ENCODE measurements at places on chromosomes 2 and 18.

DNA sequence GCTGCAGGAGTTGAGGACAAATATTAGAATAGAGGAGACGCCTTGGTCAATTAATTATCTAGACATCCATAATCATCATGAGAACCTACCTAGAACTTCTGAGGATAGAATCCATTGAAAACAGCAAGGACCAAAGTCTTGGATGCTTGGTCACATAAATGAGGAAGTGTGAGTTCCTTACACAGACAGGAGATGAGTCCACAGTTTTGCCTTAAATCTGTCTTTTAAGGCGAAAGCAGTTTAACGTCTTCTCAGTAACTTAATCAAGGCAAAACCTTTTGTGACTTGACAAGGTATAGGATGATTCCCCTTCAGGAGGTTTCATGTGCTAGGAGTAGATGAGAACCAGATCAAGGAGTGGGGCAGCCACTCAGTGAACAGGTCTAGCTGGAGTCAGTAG, 1783.2 kb upstream of the CELF4 start:
- DNase-seq: no peak

DNA sequence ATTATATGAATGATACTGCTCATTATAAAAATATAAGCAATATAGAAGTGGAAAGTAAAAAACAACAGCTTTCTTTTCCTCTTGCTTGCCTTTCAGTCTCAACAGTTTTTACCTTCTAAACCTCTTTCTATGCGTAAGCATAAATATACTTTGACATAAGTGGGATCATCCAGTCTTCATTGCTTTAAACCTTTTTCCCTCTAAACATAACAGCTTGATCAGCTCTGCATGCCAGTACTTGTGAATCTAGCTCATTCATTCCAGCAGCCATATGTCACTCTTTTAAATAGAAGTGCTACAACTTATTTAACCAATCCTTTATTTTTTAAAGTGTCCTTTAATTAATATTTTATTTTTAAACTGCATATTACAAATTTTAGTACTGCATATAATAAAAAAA, 88.1 kb downstream of the TTC27 start:
- DNase-seq: no peak

DNA sequence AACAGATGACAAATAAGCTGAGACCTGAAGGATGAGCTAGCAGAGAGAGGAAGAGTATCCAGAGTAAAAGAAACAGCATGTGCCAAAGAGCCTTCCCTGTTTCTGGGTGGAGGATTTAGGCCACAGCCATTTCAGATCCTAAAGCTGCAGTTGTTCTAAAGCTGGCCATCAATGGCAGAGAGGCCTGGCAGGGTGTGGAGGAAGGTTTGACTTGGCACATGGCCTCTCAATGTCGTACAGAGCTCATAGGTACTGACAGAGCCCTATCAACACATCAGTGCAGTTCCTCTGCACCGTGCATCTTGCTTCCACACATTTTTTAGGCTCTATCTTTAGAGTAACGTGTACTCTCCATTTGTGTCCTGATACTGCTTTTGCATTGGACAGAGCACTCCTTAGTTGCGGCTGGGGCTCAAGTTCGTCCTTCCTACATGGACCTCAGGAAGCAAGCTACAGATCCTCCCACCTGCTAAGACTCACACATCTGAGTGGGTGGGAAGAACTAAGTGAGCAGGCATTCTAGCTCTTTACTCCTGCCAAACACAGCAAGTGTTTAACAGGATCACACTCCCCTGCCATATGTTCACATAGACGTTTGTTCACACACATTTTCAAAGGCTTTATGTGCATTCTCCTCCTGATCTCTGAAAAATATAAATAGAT, 3.0 kb upstream of the CHMP3 start:
- no peak for DNase-seq

GRCh38 chr2:99140056-99140859, 1.2 kb upstream of the C2orf15 start:
- no peak for DNase-seq

- no peak for DNase-seq
Measured at GRCh38 chr2:132632000-132632649, 37.9 kb downstream of the LYPD1 start.

DNA sequence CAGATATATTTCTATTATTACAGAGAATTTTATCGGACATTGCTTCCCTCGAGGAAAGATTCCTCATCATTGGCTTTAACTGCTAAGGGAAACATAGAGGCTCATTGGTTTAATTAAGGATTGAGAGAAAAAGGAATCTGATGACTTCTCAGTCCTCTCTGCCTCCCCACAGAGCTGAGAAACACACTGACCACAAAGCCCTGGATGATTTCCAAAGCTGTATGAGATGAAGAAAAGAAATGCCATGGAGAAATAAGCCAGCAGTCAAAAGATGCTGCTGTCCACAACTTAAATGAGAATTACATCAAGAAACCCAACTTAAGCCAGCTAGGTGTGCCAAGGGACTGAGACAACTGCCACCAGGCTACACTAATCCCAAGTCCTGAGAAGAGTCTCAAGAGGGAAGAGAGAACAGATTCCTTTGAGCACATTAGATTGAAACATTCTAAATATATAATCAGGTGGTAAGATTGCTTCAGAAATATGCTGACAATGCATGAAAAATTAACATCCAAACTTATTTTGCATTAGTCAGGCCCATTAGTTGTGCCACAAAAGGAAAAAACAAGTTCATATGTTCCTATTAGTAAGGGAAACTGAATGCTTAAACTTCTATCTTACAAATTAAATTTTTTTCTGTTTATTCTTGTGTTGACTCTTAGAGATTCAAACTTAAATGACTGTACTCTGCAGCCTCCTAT, 308.1 kb upstream of the CYRIA start:
- no peak for DNase-seq

GRCh38 chr2:163481515-163481914, 254.3 kb downstream of the FIGN start:
- no peak for DNase-seq

DNA sequence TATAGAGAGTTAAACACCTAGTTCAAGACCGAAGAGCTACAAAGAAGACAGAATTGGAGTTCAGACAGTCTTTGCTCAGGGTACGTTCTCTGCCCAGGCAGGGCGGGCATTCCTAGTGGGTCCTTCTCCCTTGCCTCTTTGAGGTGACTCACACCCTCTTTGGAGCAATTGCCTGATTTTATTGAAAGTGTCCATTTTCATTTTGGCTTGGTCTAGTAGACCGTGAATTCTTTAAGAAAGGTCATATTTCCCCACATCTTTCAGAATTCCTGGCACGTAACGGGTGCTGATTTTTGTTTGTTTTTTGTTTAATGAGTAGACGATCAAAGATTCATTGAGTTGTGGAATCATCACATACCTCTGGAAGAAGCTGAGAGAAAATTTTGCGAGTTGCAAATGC, 871.5 kb downstream of the RNF144A start:
- DNase-seq: no peak

GRCh38 chr18:30775629-30776028, 266.9 kb downstream of the DSC3 start:
- no peak for DNase-seq

DNA sequence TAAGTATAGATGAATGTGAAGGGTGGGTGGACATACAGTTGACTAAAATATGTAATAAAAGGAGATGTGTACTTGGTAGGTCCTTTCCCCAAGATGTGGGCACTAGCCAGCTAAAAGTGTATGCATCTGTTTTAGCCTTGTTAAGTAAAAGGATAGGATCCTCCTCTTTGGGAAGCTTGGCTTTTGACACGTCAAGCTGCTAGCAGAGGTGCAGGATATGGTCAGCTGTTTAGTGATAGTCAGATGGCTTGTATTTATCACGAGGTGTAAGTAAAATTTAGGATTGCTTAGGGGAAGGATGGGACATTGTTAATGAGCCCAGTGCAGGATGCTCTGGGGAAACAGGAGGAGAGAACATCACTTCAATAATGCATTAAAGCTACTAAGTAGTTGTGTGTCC, 1.5 kb downstream of the MFSD6 start:
- DNase-seq: no peak

DNA sequence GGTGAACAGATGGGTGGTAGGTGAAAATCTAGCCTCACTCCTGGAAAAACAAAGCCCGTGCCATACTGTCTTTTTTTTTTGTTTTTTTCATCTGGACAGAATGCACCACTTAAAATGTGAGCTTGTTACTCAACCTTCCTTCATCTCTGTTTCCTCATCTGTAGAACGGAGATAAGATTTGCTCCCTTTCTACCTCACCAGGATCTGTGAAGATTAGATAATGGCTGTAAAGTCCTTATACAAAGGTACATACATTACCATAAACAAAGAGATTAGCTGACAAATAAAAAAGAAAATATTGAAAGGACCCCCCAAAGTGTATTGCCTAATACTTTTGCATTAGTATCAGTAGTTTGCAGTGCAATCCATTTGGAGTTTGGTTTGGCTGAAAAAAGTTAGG, 75.4 kb upstream of the ZEB2 start:
- DNase-seq: no peak

DNA sequence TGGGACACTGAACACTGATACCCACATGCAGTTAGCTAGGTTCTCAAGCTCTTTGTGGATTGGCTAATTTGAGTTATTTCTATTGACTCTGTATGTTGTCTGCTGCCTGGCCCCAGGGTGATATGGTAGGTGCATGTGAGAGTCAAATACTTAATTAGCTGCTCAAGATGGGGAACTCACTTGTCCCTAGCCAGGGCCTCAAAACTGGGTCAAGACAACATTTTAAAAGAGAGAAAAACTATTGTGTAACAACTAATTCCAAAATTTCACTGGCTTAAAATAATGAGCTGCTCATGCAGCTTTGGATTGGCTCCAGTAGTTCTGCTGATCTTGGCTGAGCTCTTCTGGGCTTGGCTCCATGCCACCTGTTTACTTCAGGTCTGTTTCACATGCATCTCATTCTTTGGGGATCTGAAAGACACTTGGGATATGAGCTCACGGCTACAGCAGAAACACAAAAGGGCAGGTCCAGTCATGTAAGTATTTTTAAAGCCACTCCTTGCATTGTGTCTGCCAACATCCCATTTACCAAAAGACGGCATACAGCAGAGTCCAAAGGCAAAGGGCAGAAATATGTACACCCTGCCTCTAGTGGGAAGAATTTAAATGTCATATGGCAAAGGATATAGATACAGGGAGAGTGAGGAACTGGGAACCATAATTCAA, 716.8 kb downstream of the SUCLG1 start:
- no peak for DNase-seq

- DNase-seq: no peak
Measured at GRCh38 chr2:207762146-207762545, 7.6 kb downstream of the FZD5 start.
